ENCODE measurements at places on chromosomes 3 and 15. TPM values are rescaled to one million over a fixed set of nuclear protein-coding genes. Genes with fewer than 3 reads are reported as not detected.

Gene PRICKLE2
- total RNA-seq: 2.5 TPM

Gene TERC
- total RNA-seq: 196 TPM

Gene ERICH6
- not detected for total RNA-seq

Gene CCR4
- total RNA-seq: not detected

Gene CEMIP
- total RNA-seq: 0.06 TPM

Gene IL17RE
- 4.8 TPM for total RNA-seq

Gene CAMK2N2
- 0.35 TPM for total RNA-seq
